Femur (tissue), 1 donor: ENCODE measurements at places on chromosomes 12 and 14.

- DNase-seq, result peak; percentile 78
Measured at GRCh38 chr12:31118347-31119191, 44.9 kb downstream of the DDX11 start.

DNA sequence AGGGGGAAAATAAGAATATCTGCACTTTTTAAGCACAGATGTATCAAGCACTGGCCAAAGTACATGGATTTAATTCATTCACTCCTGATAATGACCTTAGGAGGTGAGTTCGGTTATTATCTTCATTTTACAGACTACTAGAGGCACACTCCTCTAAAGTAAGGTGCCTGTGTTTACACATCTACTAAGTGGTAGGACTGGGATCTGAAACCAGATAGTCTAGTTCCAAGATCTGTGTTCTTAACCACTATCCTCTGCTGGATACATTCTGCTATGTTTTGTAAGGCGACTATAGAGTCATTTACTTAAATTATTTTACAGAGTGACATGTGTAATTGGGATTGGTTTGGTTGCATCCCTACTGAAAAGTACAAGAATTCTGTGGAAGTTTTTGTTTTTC is 175.3 kb downstream of the ESR2 start:
- no peak for DNase-seq

DNA sequence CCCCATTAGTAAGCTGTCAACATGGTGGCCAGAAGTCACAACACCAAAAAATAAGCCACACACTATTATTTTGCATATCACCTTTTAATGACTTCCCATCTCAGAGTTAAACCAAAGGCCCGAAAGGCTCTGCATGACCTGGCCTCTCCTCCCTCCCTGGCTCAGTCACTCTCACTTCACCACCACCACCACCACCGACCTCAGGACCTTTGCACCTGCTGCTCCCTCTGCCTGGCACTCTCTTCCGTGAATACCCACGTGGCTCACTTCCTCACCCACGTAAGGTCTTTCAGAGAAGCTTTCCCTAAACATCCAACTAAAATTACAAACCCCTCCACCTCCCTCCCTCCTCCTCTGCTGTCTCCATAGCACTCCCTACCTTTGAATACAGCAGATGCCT is 134.3 kb downstream of the RIMBP2 start:
- DNase-seq, result no peak

DNA sequence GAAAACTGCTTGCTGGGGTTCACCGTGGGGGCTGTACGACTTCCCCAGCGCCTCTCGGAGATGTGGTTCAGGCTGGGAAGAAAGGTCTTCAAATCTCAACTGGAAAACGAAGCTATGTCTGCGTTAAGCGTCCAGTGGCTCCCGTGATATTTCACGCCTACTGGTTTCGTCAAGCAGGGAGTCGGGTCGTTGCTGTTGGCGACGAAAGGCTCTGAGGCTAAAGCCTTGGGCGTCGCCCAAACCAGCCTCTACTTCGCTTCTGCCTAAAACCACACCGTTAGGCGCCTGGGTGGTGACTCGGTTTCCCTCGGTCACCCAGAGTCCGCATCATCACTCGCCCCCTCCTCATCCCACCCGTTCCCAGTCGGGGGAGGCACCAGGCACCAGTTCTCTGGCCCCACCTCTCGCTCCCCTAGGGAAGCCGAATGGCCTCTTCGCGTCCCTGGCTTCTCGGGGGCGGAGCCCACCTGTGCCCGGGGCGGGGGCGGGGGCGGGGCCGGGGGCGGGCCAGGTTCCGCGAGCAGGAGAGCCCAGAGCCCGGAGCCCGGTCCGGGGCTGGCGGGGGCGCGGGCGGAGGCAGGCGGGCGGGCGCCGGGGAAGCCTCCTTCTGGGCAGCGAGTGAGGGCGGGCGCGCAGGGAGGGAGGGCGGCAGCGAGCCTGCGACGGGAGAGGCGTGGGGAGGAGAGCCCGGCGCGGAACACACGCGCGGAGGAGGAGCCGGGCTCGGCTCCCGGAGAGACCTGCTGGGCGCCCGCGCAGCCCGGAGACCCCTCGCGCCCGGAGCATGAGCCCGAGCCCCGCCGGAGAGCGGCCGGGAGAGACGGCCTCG is at the start of gene B4GALNT3:
TSS of gene B4GALNT3 (plus strand) at position 510 of the 829 bp plus-strand sequence. CDS start 438 bp downstream, outside the sequence.
- DNase-seq, result peak; percentile 74

- DNase-seq, result no peak
Measured at GRCh38 chr12:120940799-120941198, 36.6 kb upstream of the SPPL3 start.

GRCh38 chr12:85657251-85657650 is 179.0 kb downstream of the RASSF9 start:
- no peak for DNase-seq

DNA sequence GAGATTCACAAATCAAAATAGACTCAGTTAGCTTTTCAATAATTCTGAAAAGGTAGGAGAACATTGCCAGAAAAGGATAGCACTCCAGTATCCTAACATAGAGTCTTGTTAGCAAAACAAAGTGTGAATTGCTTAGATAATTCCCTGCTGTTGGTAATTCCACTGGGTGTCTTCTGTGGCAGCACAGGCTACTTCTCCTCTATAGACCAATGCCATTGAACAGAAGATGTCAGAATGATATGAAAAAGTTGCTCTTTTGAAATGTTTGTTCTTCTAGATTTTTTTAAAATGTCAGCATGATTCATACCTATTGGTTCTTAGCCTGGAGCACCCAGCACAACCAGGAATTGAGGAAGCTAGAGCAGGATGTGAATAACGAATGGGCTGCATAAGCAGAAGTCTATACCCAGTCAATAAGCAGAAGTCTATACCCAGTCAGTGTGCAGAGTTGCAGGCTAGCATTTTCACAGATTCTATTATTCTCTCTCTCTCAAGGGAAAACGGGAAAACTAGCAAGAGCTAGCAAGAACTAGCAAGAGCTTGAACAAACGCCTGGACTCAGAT is 112.8 kb downstream of the SYT1 start:
- DNase-seq, result no peak

- no peak for DNase-seq
Measured at GRCh38 chr12:2439332-2440100, 355.3 kb upstream of the FKBP4 start.

DNA sequence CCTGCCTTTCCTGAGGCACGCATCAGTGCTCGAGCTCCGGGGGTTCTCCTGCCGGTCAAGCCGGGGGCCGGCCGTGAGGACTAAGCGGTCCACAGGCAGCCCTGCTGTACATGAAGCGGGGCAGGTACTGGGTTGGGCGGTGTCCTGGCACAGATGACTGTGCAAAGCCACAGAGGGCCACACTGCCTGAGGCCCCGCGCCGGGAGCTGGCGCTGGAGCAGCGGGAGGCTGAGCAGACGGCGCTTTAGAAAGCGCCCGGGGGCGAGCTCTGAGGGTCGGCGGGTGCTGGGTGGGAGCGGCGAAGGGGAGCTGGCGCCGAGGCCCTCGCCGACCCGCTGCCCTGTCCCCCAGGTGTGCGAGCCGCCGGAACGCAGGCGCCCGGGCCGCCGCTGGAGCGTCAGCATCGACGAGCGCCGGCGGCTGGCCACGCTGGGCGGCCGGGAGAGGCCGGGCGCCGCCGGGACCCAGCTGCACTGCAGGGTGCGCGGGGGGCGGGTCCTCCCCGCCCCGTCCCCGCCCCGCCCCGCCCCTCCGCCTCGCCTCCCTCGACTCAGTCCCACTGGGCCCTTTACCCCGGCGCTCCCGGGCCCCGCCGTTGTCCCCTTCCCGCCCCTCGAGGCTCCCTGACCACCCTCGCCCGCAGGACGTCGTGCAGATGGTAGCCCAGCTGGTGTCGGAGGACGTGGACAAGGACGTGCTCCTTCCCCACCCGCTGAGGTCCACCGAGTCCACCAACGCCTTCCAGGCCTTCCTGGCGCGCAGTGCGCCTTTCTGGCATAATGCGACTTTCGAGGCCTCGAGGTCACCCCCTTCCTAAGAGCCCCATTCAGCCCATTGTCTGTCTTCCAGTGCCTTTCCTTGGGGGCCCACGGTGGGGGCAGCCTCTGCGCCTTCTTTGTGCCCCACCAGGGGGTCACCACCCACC is 8.3 kb upstream of the MTA1 start:
- no peak for DNase-seq

- no peak for DNase-seq
Measured at GRCh38 chr12:46610754-46611153, 215.0 kb downstream of the SLC38A4 start.

- DNase-seq, result no peak
Measured at GRCh38 chr14:92259613-92260357, 63.2 kb upstream of the SLC24A4 start.

DNA sequence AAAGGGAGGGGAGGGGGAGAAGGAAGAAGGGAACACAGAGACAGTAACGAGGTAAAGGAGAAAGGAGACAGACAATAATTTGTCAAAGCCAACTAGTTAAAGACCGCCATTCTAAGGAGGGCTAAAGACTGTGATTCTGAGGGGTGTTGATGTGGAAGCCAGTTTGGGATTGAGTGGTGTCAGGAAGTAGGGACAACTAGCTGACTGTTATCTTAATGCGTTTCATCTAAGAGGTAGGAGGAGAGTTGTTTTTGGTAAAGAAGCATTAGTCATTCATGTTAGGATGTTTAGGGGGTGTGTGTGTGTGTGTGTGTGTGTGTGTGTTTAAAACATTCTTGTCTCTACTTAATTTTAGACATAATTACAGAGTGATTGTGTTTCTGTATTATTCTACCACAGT is 95.0 kb downstream of the INSM2 start:
- DNase-seq, result no peak

- DNase-seq, result no peak
Measured at GRCh38 chr12:13745111-13745860, 236.1 kb downstream of the GRIN2B start.

DNA sequence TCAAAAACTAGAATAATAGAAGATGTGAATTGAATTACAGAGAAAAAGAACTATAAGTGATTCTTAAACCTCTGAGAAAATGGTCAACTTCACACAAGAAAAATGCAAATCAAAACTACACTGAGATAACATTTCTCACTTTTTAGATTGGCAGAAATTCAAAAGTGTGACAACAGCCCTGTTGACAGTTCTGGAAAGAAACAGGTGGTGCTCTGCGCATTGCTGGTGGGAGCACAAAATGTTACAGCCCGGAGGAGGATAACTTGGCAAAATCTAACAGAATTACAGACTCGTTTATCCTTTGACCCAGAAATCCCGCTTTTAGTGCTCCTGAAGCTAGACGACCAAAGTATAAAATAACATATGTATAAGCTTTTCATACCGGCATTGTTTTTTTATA is 222.5 kb upstream of the CNTN1 start:
- no peak for DNase-seq
